ENCODE measurements at places on chromosomes 5 and 9.

GRCh38 chr5:56356121-56356835, 123.1 kb upstream of the ANKRD55 start:
- DNase-seq, result no peak

DNA sequence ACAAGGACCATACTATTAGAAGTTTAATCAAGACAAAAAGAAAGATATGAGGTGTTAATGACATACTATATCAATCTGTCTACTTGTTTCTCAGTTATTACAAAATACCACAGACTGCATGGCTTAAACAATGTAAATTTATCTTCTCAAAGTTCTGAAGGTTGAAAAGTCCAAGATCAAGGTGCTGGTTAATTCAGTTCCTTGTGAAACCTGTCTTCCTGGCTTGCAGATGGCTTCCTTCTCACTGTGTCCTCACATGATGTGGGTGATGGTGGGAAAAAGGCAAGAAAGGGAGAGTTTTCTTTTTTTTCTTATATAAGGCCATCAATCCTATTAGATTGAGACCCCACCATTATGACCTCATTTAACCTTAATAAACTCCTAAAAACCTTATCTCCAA, 15.6 kb upstream of the SPINK14 start:
- no peak for DNase-seq

DNA sequence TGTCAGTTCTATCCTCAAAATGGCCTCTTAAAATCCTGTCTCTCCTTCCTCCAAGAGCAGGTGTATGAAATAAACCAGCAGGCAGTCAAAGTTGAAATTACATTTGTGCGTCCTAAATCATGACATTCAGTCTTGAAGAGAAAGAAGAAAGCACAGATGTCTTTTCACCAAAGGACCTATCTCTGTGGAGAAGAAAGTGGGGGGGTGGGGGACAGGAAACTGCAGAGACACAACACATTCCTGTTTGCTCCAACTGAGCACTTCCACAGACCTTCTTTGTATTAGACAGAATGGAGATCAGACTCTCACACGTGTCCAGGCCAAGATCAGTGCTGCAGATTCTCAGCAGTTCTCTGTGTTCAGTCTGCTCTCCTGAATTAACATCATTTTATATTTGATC, 471.9 kb upstream of the RGMB start:
- DNase-seq, result no peak

GRCh38 chr9:132367613-132368313, 13.0 kb upstream of the SETX start:
- no peak for DNase-seq

DNA sequence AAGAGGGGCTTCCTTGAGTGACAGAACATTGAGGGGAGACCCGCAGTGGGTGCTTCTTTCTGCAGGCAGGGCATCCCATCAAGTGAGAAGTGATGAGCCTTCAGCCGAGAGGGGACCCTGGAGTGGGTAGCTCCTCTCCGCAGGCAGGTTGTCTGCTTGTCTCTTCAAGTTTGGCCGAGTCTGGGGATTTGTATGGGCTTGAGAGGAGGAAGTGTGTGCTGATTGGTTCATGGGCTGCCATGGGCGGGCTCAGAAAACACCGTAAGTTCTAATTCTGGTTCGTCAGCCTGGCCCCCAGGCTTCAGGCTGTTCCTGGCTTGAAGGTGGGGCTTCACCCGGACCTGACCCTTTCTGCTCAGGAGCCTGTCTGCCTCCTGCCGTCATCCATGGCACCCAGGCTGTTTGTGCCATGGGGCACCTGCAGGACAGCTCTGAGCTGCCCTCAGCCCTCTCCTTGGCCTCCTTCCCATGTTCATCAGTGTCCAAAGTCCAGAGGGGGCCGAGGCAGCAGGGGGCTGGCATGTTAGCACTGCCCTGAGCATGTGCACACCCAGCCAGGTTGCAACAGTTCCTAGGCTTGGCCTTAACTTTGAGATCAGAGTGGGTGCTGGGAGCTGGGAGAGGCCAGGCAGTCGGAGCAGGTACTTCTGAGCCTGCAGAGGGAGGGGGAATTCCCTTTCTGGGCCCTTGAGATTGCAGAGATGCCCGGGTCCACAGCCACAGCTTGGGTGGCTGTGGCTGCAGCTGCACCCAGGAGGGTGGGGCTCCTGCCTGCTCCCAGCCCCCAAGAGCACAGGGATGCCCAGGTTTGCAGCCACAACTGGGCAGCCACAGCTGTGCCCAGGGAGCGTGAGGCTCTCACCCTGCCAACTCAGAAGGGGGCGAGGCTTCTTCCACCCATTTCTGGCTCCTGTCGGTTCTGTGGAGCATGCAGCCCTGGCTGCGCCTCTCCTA, 13.5 kb upstream of the DHFR start:
- no peak for DNase-seq

DNA sequence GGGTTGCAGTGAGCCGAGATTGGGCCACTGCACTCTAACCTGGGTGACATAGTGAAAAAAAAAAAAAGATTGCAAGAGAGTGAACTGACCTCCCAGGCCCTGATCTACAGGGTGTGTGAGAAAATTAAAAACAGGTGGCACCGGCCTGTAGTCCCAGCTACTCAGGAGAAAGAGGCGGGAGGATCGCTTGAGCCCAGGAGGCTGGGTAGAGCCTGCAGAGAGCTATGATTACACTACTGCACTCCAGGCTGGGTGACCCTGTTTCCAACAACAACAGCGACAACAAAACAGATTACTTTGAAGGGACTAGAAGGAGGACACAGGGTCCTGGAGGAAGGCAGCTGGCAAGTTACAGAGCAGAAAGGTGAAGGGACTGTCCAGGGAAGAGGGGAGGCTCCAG, 42.2 kb upstream of the FABP6 start:
- DNase-seq, result no peak

DNA sequence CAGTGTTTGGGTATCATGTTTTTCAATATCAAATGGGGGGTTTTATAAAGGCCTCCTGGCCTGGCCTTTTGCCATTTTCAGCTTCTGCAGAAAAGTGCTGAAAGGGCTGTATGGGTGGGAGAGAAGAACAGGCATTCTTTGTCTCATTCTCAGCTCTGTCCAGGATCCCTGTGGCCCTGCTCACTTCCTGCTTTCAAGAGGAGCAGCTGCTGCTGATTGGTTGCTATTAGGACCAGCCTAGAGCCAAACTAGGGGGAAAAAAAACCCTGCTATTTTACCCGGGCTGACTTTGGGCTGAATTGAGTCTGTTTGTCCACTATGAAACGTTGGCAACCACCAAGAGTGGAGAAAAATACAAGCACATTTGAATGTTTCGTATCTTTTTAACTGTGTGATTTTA, 117.1 kb downstream of the CMYA5 start:
- no peak for DNase-seq

GRCh38 chr5:72883850-72884249, 67.4 kb downstream of the TNPO1 start:
- DNase-seq, result no peak

- no peak for DNase-seq
Observed at GRCh38 chr9:134195558-134195957, 31.2 kb upstream of the RNU6ATAC start.
